Astrocyte of the hippocampus (primary cell): ENCODE measurements at places on chromosomes 11 and 22.

GRCh38 chr11:94303966-94304958, at the start of gene IZUMO1R:
Gene IZUMO1R, plus strand, starts transcription at chr11:94304580. Its CDS starts 1,057 bp downstream, at chr11:94305637.
- no peak for DNase-seq

GRCh38 chr11:72358466-72359405, 75.6 kb downstream of the CLPB start:
- no peak for DNase-seq

- DNase-seq: no peak
Measured at GRCh38 chr11:34639545-34639944, 18.7 kb downstream of the EHF start.

GRCh38 chr11:90218606-90219005, 4.2 kb downstream of the CHORDC1 start:
- no peak for DNase-seq

DNA sequence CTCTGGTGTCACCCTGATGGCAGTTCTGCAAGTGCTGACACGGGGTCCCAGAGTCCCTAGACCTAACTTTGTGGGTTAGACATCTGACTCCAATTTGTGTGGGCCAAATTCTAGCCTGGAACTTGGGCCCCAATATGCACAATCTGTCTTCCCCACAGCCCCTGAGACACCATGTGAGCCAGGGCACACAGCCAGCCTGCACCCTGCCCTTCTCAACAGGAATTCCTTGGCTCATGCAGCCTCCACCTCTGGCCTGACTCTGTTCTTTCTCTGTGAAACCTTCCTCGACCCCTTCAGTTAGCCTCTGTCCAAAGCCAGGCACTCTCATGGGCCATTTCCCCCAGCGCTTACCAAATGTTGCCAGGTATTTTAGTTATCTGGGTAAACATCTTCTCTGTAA, 59.1 kb upstream of the POU2AF1 start:
- DNase-seq: no peak

DNA sequence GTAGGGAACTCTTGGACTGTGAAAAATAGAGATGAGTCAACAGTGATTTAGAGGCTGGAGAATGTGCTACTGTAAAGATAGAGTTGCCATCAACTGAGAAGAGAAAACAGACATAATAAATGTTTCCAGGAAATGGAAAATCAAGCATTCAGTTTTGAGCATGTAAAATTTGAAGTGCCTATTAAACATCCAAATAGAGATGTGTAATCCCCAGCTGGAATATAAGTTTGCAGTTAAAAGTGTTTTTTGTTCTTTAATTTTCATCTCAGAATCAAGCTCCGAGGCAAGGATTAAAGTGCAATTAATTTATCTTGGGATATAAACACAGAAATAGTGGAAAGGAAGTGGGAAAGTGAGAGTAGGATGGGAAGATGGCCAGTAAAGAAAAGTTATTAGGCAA, 666.0 kb upstream of the RAG2 start:
- DNase-seq: no peak

- no peak for DNase-seq
Measured at GRCh38 chr11:102929972-102930371, 25.6 kb downstream of the MMP13 start.

DNA sequence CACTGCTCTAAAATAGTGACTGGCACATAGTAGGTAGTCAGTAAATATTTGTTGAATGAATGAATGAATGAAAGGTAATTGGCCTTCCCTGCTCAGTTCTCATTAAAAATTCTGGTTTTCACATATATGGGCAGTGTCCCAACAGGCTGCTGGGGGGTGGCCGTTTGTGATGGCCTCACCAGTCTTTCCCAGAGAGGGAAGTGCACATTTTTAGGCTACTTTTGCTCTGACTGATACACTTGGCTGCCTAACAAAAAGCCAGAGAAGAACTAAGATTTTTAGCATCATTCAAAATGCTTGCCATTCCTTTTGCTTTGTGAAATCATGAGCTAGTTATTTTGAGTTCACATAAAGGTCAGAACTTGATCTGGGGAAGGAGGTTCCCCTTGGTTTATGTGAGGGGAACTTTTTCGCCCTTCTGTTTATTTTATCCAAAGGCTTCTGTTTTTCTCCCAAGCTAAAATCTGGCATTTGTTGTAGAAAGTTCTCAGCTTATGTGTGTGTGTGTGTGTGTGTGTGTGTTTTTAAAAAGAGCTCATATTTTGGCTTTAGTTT, 83.1 kb downstream of the PTPRJ start:
- peak; percentile 95 for DNase-seq

DNA sequence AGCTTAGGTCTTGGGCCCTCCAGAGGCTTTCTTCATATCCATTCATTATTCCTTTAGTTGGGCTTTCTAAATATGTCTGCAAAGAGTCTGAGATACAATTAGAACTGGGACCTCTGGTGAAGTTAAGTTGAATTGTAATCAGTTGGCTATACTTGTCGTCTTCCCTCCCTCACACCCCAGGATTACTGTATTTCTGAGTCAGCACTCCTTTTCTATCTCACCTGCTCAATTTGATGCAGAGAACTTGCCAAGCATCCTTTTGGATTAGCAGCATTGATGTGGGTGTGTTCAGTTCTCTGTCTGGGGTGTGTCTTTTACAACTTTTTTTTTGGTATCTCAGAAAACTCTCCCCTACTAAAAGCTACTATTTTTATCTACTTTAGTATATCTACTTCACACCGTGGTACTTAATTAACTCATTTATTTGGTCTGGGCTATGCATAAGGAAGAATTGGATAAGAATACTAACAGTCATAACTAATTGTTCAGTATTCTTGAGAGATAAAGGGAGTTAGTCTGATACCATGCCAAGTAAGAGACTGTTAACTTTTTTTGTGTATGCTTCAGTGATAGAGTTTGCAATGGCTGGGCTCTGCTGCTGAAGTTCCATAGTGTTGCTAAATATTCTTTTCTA, 15.1 kb downstream of the CTNND1 start:
- no peak for DNase-seq

- peak; percentile 53 for DNase-seq
Measured at GRCh38 chr22:34808618-34809017, 257.3 kb upstream of the ISX start.

GRCh38 chr11:25396847-25397246, 900.0 kb downstream of the LUZP2 start:
- DNase-seq: no peak

GRCh38 chr22:18994701-18995326, 58.7 kb upstream of the PRODH start:
- DNase-seq: peak; percentile 19

DNA sequence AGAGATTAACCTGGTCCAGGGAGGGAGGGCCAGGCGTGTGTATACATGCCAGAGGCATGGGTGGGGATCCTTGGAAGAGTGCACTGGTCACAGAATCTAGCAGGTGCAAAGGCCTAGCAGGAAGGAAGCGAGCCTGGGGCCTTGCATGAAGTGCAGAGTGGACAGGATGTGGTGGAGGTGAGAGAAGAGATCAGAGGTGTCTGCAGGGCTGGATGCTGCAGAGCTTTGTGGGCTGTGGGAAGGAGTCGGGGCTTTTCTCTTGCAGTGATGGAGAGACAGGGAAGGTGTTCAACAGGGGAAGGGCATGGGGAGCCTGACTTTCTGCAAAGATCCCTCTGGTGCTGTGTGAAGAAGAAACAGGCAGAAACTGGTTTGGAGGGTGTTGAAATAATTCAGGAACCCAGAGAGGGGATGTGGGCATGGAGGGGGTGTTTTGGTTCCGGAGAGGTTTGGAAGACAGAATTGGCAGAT, 2.5 kb upstream of the TPST2 start:
- DNase-seq: no peak

DNA sequence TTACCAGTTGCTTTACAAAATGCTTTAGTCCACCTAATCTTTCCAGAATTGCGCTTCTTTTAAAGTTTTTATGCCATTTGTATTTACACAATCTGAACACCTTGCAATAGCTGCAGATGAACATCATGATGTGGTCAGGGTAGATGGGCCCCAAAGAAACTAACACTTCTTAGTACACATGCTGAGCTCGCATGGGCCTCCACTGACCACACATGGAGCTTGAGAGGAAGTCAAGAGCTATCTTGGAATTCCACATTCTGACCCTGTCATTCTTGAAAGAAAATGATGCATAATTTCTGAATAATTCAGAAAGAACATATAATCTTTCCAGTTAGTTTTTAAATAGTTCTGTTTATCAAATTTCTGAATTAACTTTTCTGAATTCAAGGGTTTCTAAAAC, 7.7 kb downstream of the LIPT2 start:
- no peak for DNase-seq

- DNase-seq: no peak
Measured at GRCh38 chr11:20118209-20118608, 42.1 kb downstream of the DBX1 start.

- DNase-seq: no peak
Measured at GRCh38 chr11:1397146-1397861, 7.6 kb downstream of the BRSK2 start.

DNA sequence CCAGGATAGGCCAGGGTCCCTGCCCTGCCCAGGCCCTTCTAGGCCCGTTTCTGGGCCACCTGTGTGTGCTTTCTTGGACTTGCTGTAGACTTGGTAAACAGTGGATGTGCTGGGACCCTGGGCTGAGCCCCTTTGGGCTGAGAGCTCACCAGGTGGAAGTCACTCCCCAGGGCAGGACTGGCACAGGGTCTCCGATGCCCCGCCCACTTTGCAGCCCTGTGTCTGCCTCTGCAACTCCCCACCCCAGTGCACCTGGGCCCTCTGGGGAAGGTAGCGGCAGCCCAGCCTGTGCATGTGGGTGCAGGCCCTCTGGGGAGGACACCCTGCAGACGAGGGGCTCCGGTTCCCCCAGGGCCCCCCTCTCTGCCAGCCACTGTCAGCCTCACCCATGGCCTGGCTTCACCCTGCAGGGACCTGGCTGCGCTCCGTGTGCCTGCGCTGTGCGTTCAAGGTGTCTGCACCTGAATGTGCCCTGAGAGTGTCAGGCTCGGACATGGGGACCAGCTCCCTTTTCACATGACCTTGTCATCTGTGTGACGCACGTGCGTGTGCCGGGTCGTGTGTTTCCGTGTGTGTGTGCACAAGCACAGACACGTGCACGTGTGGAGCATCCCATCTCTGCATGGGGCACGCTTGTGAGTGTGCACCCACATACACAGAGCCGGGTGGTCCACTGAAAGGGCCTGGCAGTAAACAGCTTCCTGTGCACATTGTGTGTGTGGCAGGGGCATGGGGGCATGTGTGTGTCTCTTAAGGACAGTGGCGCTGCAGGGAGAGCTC, 118.5 kb downstream of the KCNQ1OT1 start:
- no peak for DNase-seq

- DNase-seq: no peak
Measured at GRCh38 chr11:67410369-67410831, 5.1 kb upstream of the CARNS1 start.

DNA sequence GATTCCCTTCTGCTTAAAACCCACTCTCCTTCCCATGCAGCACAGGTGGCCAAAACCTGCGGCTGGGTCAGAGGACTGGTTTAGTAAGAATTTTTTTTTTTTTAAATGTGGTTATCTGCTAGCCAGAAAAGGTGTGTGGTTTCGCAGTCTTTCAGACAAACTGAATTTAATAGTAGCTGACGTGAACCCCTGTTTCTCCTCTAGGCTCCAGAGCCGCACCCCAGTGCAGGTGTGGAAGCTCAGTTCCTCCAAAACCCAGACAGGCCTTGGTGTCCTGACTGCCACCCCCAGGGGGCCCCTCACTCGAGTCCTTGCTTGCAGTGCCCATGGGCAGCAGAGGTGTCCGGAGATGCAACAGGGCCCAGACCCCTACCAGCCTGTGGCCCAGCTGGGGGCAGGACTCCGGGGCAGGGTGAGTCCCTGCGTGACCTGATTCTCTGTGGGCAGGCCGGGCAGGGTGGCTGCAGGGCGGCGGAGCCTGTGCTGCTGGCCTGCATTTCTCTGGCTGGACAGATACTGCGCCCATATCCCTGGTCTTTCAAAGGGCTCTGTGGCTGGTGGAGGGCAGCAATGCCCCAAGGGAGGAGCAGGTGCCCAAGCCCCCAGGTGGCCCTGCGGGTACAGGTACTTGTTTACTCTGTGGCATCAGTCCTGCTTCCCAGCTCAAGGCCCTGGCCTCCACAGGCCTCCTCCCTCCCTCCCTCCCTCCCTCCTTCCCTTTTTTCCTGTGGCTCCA, 15.2 kb downstream of the KCNQ1 start:
- no peak for DNase-seq

DNA sequence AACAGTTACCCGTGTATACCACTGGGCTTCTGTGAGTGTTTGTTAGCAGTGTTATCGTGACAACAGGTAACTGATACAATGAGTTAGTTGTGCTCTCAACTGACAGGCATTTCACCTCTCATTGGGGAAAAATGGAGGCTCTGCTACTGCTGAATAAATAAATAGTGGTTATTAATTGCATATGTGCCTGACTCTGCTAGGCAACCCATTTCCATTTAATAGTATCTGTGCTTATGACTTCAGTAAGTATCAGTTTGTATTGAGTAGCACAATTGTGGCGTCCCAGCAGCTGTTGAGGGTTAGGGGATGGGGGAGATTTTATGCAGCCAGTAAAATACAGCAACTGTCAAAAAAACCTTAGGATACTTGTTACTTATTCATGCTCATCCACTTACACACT, 123.4 kb upstream of the SEZ6L start:
- DNase-seq: no peak
